ENCODE measurements at places on chromosomes 3 and 15.

DNA sequence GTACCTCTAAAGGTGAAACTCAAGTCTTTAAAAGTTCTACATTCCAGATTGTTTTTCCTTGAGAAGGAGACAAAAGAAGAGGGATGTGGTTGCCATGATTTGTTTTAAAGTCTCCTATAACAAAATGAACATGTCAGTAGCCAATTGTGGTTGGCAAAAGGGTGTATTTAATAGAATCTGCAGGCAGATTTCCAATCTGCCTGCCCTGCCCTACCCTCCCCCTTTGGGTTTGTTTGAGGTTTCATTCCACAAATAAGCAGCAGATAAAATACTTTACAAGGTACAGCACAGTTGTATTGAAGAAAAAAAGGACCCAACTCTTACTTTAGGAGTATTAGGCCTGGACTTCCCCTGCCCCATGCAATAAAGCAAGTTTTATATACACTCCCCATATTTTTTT lies 59.5 kb downstream of the MLH1 start:
- no peak for DNase-seq

GRCh38 chr3:34780294-34780693 lies 859.0 kb upstream of the ARPP21 start:
- DNase-seq = no peak

DNA sequence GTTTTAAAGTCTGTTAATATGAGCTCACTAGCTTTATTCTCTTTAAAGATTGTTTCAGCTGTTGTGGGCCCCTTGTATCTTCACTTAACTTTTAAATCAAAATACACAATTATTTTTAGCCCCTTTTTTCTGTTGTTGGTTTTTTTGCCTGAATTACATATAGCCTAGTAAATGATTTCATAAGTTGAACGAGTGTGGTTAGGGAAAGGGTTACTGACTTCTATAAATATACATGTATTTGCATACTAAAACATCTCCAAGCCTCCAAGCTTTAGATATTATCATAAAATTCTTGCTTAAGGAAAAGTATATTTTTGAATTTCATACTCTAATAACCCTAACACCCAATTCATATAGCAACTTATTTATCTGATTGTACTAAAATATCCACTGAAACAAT lies 73.2 kb upstream of the ARL6 start:
- no peak for DNase-seq

DNA sequence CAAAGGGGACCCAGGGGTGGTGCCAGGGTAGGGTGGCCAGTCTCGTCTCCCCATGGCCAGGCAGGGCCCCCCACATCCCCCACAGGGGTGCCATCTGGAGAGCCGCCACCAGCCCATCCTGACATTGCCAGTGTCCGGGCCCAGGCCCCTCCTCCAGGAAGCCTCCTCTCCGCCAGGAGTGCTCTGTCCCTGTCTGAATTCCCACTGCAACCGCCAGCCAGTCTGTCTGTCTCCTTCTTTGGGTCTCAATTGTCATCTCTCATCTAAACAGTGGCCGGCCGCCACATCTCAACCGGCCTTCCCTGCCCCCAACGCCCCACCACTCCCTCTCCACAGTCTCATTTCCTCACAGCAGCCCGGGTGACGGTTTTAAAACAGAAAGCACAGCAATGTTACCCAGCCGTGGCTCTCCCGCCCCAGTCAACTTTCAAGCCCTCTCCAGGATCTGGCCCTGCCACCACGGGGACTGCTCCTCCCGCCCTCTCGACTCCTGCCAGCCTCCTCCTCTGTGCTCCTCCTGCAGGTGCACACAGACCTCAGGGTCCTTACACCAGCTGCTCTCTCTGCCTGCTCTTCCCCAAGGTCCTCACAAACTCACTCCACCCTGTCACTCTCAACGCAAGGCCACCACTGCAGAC lies 57.0 kb downstream of the IQSEC1 start:
- no peak for DNase-seq

- no peak for DNase-seq
Observed at GRCh38 chr3:22582266-22582665, 620.9 kb upstream of the UBE2E2 start.

GRCh38 chr3:136173939-136174490 lies 22.1 kb downstream of the MSL2 start:
- DNase-seq = no peak

GRCh38 chr3:66456711-66457173 lies 44.1 kb downstream of the LRIG1 start:
- DNase-seq = no peak

DNA sequence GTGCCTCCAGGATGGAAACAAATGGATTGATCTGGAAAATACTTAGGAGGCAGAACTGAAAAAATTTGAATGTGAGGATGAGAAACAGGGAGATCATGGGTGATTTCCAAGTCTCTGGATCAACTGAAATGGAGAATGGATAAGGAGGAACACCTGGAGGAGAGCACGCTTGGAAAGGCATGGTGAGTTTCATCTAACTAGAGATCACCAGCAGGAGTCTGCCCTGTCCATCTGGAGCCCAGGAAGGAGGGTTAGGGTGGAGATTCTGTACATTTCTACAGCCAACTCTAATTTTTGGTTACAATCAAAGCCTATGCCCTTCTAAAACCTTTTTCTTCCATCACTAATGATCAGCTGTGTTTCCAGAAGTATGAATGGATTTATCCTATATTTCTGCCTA lies 995.9 kb upstream of the CFAP20DC start:
- no peak for DNase-seq

- no peak for DNase-seq
Observed at GRCh38 chr3:480070-480469, 283.5 kb downstream of the CHL1 start.

DNA sequence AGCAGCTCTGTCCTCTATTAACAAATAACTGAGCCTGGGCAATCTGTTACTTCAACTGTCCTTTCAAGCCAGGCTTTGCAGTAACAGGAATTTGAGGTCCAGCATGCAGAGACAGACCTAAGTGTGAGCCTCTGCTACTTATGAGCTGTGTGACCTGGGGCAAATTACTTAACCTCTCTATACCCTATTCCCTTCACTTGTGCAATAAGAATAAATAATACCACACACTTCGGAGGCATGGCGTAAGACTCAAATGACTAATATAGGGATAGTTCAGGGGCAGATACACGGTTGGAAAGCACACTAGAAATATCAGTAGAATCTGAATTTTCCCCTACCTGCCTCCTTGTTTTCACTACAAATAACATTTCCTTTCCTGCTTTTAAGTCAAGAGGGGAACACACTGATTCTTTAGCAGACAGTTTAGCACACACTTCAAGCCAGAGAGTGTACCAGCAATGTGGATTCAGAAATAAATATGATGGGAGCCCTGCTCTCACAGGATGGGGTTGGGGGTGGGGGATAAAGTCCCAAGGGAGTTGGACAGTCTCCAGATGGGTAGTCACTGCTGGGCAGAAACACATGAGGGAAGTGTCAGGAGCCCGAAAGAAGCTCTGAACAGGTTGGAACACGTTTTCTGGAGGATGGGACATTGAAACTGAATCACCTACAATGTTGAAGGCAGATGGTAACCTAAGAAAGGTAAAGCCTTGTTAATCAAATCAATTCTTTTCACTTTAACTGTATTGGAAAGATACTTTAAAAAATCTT lies 61.8 kb upstream of the RBP1 start:
- DNase-seq = no peak

DNA sequence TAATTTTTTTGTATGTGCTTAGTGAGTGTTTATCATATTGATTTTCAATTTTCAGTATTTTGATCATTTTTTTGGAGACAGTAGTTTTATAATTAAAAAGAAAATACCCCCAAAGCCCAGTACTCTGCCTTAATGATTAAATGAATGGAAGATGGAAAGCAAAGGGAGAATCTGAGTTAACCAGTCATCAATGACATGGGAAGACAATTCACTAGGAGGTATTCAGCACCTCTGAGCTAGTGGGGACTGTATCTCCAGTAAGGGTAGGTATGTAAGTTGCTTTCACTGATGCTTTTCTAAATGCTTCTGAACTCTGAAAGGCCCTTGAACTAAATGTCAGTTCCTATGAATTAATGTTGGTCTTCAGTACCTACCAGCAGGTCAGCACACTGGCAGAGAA lies 590.4 kb upstream of the DPPA4 start:
- no peak for DNase-seq

GRCh38 chr3:136262559-136262958 lies 12.4 kb downstream of the PCCB start:
- no peak for DNase-seq

GRCh38 chr15:50244153-50244552 lies 21.4 kb downstream of the HDC start:
- DNase-seq = no peak

DNA sequence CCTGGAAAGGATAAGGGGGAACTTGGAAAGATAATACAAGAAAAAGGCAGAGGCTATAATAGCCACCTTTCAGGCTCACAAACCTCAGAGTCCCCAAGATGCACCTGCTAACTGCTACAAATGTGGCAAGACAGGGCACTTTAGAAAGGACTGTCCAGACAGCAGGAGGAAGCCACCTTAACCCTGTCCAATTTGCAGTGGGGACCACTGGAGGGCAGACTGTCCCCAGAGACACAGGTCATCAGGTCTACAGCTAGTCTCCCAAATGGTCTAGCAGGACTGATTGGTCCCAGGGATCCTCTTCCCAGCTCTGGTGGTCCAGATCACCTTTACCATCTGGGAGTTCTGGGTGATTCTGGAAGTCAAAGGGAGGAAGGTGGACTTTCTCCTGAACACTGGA lies 882.5 kb upstream of the GBE1 start:
- no peak for DNase-seq

DNA sequence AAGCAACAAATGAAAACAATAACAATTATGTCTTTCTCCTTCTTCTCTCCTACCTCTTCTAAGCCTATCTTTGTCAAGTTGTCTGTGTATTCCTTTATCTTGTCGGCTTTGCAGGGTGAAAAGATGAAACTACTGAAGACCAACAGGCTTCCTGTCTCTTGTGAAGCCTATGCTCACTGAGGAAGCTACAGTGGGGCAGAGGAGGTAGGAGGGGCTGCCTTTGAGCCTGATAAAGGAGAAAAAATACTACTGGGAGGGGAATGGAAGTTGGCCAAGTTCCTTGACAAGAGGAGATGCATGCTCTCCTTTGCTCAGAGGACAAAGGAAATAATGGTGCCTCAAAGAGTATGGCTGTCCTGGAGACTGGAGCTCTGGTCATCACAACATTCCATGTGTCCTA lies 92.0 kb downstream of the IGSF11 start:
- no peak for DNase-seq

- no peak for DNase-seq
Observed at GRCh38 chr3:189282741-189283140, 111.0 kb downstream of the TPRG1 start.

DNA sequence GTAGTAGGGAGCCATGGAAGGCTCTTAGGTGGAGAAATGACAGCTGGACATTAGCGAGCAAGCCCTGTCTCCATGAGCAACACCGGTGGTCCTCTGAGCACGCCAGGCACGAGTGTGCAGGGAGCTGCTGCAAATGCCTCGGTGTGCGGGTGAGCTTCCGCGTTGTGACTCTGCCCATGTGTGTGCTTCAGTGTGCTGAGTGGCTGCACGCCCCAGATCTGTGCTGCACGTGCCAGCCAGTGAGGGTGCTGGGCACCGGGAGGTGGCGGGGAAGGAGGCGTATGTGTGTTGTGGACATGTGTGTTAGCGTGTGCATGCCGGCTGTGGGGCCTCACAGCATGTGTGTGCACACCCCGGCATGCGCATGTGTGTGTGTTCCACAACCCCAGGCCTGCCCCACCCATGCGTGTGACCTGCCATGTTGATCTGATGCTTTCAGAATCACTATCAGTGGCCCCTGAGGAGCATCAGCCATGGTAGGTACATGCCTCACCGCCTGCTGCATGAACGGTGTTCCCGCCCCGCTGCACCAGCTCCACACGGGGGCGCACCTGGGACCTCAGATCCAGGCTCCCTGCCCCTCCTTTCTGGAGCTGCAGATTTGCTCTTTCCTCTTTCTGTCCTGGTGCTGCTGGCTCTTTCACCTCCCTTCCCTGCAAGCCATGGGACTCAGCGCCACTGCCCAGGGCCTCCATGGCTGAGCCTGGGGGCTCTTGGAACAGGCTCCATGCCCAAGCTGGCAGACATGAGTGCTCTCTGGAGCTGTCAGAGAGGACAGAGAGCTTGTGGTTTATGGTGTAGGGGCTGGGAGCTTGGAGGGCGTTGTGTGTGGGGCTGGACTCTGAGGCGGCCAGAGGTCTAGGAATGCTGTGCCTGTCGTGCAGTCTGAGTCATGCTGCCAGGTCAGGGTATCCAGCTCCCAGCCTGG lies 169.4 kb downstream of the TBC1D2B start:
- DNase-seq = no peak

- no peak for DNase-seq
Observed at GRCh38 chr3:44648564-44649229, at the start of gene ZNF35. TSS of gene ZNF35 (plus strand) at chr3:44648732. CDS start at chr3:44651068, 2,336 bp downstream.

DNA sequence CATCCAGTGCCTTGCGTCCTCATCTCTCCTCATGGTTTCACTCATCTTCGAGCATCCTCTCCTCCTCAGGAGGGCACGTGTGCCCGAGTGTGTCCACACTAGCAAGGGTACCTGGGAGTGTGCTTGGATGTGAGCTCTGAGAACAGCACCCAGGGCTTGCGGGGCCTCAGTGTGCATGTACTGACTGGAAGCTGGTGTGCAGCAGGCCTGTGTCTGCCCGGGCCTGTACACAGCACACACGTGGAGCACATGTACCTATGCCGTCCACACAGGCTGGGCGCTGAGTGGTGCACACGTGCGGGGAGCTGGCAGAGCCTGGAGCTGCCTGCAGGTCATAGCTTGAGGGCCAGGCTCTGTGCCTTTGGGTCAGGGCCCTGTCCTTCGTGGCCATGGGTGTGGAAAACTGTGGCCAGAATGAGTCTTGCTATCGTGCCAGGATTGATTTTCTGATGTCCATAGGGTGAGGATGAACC lies 34.9 kb downstream of the TSPAN3 start:
- no peak for DNase-seq

- no peak for DNase-seq
Observed at GRCh38 chr15:80693682-80694610, 1.2 kb upstream of the ABHD17C start.

DNA sequence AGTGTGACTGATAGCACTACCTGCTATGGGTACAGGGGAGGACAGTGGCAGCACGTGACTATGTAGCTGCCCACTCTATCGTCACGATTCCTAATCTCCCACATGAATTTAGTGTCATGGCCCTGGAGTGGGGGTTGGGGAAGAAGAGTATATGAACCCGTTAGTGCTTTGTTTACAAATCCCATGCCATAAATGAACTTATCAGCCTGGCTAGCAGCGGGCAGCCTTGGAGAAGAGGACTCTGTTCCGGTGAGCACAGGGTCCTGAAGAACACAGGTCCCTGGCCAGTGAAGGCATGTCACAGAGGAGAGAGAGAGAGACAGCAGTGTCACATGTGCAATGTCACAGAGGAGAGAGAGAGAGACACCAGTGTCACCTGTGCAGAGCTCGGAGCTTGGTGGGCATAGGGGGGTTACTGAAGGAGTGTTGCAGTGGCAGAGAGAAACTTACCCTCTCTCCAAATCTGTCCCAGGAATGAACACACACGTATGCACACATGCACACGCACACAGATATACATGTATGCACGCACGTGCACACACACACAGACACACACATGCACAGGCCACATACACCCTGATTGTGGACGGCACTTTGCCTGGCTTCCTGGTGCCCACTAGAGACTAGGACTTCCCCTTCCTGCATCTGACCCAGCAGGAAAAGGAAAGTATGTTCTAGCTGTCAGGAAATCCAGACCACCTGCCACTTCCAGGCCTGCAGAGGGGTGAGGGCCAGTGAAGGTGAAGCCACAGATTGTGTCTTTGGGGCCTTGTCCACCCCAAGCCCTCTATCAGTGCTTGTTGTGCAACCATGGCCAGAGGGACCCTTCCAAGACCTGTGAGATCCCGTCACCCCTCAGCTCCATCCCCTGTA lies 26.3 kb downstream of the ITGA11 start:
- DNase-seq = no peak

All from stimulated activated CD8-positive, alpha-beta memory T cell treated with anti-CD3 and anti-CD28 coated beads, Interleukin-4, amount 100 ng/mL, for 1 hour (primary cell).